ENCODE measurements at places on chromosomes 2 and 18. TPM values are rescaled to one million over a fixed set of nuclear protein-coding genes. Genes with fewer than 3 reads are reported as not detected.

BBS5 gene
- total RNA-seq, result 4.7 TPM

PDE1A gene
- 0.11 TPM for total RNA-seq

UGT1A4 gene
- 2.3 TPM for total RNA-seq

C18orf32 gene
- 26.1 TPM for total RNA-seq

IL1F10 gene
- total RNA-seq, result 19.3 TPM
